ENCODE measurements at places on chromosomes 4 and X.

GRCh38 chr4:150591904-150592303 is 10.0 kb downstream of the MAB21L2 start:
- no peak overlapping the region for H3K4me3 ChIP-seq
- peaks cover 2% of the 10 kb centered on the region for H3K4me1 ChIP-seq
- peaks cover 3% of the 10 kb centered on the region for H3K36me3 ChIP-seq
- no peak for DNase-seq

DNA sequence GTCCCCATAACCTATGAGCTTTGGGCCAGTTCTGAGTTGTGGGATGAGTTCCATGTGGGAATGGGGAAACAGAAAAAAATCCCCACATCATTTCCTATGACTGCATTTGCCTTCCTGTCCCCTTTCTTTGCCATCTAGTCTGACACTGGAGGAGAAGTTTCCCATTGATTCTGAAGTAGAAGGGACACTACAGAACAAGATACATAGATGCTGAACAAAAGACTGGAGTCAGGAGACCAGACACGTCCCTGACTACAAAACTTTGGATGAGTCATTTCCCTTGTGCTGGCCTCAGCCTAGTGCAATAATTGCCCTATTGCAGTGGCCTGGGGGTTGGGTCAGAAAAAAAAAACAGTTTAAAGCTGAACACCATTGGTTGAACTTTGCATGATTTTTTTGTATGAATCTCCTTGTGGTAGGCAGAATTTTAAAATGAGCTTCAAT is 22.1 kb downstream of the BEX3 start:
- no peak for DNase-seq
- no peak overlapping the region for H3K4me3 ChIP-seq
- no peaks in the 10 kb centered on the region for H3K4me1 ChIP-seq
- H3K36me3 ChIP-seq, result no peaks in the 10 kb centered on the region
- no peak overlapping the region for H3K27ac ChIP-seq

DNA sequence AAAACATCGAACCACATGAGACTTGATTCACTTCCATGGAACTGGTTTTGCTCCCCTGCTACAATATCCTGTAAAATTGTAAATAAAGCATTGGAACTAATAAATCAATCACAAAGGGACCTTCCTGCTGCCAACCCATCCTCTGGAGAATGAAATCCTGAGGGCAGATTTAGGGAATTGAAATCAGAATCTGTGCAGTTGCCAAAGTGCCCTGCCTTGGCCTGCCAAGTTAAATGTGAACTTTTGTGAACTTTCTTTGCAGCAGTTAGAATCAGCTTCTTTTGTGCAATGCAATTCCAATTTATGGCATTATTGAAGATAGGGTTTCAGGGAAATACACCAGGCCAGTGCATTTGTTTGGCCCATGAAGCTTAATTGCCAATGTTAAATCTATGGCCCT is 263.1 kb downstream of the PTTG2 start:
- H3K36me3 ChIP-seq, result no peaks in the 10 kb centered on the region
- no peak overlapping the region for H3K4me3 ChIP-seq

DNA sequence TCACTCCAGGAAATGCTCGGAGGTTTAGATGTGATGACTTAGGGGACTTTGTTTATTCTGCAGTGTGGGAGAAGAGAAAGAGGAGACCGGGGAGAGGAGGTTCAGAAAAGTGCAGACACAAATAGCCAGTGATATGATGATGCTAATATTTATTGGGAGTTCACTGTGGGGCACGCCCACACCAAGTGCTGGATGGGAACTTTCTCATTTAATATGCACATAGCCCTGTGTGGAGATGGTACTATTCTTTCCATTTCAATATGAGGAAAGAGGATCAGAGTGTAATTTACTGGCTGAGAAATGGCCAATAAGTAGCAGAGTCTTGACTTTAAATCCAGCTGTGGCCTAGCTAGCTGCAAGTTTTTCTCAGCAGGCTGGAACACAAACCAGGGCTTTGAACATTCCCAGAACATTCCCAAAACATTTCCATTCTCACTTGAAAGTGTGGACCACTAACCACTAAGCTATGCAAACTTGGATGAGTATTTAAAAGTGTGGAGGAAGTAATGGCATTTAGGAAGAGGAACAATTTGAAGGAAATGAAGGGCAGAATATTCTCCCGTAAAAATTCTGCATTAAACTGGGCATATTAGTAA is 231.7 kb downstream of the HS3ST1 start:
- H3K36me3 ChIP-seq, result no peaks in the 10 kb centered on the region
- no peak overlapping the region for H3K4me3 ChIP-seq
- DNase-seq, result no peak
- no peak overlapping the region for H3K27ac ChIP-seq
- H3K4me1 ChIP-seq, result no peaks in the 10 kb centered on the region
- H3K27me3 ChIP-seq, result no peaks in the 10 kb centered on the region

DNA sequence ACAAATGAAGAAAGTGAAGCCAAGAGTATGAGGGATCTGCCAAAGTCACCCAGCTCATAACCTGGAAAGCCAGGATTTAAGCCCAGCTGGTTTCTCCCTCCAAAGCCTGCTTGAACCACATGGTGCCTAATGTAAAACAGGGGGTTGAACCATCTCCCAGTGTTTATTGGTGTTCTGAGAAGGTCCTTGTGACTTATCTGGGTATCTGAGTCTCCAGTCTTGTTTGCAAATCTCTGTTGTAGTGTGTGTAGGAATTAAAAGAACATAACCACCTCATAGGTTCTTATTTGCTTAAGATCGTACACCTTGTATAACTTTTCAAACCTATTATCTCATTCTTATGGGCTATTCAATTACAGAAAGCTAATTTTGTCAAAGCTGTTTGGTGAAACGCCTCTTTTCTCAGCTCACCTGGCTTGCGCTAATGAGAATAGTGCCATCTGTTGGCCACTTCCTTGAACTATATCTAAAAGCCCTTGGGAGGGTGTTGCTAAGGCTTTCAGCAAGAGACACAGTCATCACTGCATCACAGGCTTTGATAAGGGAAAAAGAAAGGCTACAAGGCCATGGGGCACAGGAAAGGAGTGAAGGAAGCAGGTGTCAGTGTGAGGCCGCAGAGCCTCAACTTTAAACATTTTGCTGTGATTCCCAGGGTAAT is 34.0 kb downstream of the ETDB start:
- H3K27ac ChIP-seq, result no peak overlapping the region
- H3K27me3 ChIP-seq, result peaks cover 5% of the 10 kb centered on the region
- peaks cover 6% of the 10 kb centered on the region for H3K4me1 ChIP-seq
- H3K36me3 ChIP-seq, result no peaks in the 10 kb centered on the region
- no peak overlapping the region for H3K4me3 ChIP-seq

- peak within 1 kb of the TSS; percentile 84 for H3K4me3 ChIP-seq
- no peaks in the 10 kb centered on the region for H3K36me3 ChIP-seq
- H3K27me3 ChIP-seq, result peaks cover 44% of the 10 kb centered on the region
- H3K27ac ChIP-seq, result no peak within 1 kb of the TSS
- DNase-seq, result peak; percentile 75
These were observed at the start of gene SH3BP2 for GRCh38 chr4:2792711-2793585. Gene SH3BP2 (plus strand): TSS chr4:2793085. CDS start chr4:2820618, 27,533 bp downstream.

GRCh38 chr4:105662935-105663675 is 45.4 kb downstream of the INTS12 start:
- no peak overlapping the region for H3K4me3 ChIP-seq
- no peak overlapping the region for H3K27ac ChIP-seq
- H3K27me3 ChIP-seq, result peaks cover 6% of the 10 kb centered on the region
- no peaks in the 10 kb centered on the region for H3K36me3 ChIP-seq
- peaks cover 2% of the 10 kb centered on the region for H3K4me1 ChIP-seq
- no peak for DNase-seq

DNA sequence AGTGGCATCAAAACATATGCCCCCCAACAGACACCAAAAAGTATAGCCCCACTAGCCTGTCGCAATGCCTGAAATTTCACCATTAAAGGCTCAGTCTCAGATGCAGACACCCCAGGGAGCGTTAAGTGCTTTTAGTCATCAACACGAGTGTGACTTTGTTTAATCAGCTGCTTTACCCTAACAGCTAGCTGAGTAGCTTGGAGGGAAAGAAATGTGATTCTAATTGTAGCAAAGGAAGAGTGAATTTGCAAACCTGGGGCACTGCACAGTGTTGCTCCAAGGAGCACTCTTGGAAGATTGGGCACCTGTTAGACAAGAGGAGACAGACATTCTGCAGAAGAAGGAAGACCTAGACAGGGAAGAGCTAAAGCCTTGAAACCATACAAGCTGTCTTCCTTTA is 145.1 kb downstream of the BEND2 start:
- DNase-seq, result no peak
- H3K27ac ChIP-seq, result no peak overlapping the region
- no peaks in the 10 kb centered on the region for H3K4me1 ChIP-seq
- H3K27me3 ChIP-seq, result no peaks in the 10 kb centered on the region
- H3K36me3 ChIP-seq, result no peaks in the 10 kb centered on the region
- H3K4me3 ChIP-seq, result no peak overlapping the region

- H3K4me1 ChIP-seq, result peaks cover 65% of the 10 kb centered on the region
- no peaks in the 10 kb centered on the region for H3K27me3 ChIP-seq
- H3K27ac ChIP-seq, result peak overlapping the region; percentile 91
- peak overlapping the region; percentile 93 for H3K4me3 ChIP-seq
These were observed 2.3 kb downstream of the FRYL start for GRCh38 chr4:48777739-48778138.

DNA sequence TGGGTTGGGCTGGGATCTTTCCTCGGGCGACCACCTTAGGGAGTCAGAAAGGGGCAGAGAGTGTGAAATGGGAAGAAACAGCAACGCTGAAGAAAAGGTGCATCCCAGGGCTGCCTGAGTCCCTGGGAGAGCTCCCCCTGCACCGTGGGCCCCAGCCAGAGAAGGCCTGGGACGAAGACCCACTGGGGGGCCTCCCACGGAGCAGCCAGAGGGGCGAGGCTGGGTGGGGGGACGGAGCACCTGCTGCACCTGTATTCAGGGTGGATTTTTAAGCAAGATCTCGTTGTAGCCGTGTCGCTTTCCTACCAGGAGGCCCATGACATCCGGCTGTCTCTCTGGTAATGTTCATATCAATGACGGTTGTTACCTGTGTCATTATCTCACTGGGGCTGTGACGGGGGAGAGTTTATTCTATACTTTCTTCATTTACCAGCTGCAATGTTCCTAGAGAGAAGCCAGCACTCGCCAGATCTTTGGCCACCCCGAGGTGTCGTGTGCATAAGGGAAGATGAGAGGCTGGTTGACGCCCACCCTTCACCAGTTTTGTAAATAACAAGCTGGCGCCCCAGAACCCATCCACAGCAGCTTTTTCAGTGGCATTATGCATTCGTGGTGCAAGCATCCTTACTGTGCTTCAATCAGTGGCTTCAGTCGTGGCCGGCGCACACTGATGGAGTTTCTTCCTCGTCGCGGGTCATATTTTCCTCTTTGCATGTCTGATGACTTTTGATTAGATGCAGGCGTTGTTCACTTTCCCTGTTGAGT is 5.6 kb upstream of the PCGF3 start:
- peak overlapping the region; percentile 91 for H3K27ac ChIP-seq
- peaks cover 29% of the 10 kb centered on the region for H3K27me3 ChIP-seq
- peaks cover 21% of the 10 kb centered on the region for H3K4me1 ChIP-seq
- no peak overlapping the region for H3K4me3 ChIP-seq

DNA sequence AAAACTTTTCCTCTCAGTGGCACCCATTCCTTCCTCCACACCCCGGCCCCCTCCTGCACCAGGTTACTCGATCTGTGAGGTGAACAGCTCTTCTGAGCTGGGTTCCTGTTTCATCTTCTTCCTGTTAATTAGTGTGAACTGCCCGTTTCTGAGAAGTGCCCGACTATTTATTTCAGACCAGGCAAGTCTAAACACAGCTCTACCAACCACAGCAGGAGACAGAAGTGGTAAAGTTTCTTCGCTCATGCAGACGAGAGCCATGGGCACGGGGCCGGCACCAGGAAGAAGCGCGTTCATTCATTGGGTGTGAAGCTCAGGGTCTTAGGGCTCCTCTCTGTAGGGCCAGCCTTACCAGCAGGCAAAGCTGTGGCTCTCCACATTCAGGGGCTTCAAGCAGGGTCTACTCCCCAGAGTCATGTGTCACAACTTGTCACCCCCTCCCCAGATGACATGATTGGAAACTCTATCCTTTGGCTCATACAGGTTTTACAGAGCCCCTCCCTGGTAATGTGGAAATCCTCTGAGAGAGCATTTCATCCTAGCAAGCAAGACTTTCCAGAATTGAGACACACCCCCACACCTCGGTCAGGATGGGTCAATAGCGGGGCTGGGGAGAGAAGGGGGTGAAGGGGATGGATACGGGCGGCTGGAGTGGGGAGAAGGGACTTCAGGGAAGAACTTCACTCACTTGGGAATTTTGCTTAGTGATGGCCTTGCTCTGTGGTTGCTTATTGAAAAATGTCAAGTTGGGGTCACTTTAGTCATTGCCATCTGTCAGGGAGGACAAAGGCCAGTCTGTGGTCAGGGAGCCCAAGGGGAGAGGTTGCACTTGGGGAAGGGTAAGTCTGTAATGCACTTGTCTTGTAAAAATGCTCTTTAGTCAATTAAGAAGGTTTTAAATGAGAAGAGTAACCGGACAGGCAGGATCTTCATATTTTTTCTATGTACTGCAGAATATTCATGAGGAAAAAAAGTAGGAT is 121.6 kb upstream of the TRIM2 start:
- no peak overlapping the region for H3K4me3 ChIP-seq
- H3K27ac ChIP-seq, result peak overlapping the region; percentile 64
- no peaks in the 10 kb centered on the region for H3K36me3 ChIP-seq
- H3K27me3 ChIP-seq, result peaks cover 57% of the 10 kb centered on the region
- no peak for DNase-seq

DNA sequence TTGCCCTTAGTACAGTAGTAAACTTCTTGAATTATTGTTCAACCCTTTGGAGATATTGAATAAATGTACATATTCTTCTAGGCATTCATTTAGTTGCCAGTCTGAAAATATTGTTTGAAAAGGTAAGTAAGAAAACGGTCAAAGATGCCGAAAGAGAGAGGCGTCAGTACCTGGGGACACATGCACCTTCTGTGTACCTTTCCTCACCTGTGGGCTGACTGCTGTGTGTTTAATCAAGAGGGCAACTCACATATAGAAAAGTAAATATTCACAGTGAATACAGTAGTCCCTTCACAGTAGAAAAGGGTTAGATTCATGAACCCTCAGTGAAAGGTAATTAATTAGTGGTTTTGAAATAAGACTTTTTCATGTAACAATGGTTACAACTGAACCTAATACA is 6.9 kb downstream of the ANXA10 start:
- H3K4me3 ChIP-seq, result no peak overlapping the region
- no peak for DNase-seq
- no peaks in the 10 kb centered on the region for H3K27me3 ChIP-seq
- H3K36me3 ChIP-seq, result no peaks in the 10 kb centered on the region

Measured in activated naive CD4-positive, alpha-beta T cell treated with anti-CD3 and anti-CD28 coated beads, Interleukin-2, amount 10 ng/mL, durations not matched to agents 7 days and 5 days (primary cell).